ENCODE measurements at places on chromosomes 1 and 21.

DNA sequence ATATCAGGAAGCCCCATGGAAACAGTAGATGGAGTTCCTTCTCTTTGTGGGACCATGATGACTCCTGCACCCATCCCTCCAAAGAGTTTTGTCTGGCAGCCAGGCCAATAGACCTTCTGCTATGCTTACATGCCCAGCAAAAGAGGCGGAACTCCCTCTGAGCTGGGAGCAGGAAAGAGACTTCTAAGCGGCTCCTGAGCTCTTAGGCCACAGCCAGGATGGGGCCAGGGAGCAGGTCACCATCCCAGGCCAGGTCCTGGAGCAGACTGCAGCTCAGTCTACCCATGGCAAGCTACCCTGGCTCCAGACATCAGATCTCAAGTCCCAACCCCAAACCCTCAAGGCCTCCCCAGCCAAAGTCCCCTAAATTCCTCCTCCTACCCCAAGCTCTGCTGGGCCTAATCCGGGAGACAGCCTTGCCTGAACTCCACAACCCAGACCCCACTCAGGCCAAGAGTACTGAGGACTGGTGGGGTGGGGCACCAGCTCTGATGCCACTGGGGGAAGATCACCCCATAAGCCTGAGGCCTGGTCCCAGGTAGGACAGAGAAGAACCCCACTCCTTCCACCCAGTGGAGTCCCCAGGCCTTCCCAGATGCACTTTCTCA, 387.9 kb downstream of the MATN1 start:
- DNase-seq = no peak

DNA sequence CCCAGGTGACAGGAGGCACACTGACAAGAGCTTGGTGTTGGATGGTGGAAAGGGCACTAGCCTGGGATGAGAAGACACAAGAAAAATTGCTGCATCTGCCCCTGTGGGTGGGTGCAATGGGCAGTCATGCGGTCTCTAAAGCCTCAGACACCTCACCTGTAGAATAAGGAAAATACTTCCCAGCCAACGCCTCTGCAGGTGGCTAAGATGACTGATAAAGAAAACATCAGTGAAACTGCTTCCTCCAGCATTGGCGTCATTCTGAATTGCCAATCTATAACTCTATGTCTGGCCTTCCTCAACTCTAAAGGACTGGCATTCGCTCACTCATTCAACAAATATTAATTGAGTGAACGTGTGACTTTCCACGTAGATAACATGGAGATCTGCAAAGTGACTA, 100.4 kb upstream of the F3 start:
- no peak for DNase-seq

GRCh38 chr1:230109066-230109465, 42.0 kb downstream of the GALNT2 start:
- DNase-seq = no peak

DNA sequence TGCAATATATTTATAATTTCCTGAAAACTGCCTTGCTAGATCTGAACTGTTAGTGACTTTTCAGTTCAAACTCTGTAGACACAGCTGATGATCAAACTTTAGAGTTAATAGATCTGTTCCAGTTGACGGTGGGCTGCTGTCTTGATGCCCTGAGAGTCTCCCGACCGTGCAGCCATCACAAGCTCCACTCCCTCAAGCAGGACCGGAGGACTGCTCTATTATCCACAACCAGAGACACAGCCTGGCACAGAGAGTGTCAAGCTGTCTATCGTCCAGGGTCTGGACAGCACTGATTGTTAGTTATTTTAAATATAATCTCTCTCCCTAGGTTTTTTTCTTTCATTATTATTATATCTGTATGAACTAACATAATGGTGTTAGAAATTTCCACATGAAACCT, 8.0 kb downstream of the CHODL start:
- no peak for DNase-seq

GRCh38 chr1:150881331-150882070, 5.1 kb upstream of the ARNT start:
- DNase-seq = no peak

DNA sequence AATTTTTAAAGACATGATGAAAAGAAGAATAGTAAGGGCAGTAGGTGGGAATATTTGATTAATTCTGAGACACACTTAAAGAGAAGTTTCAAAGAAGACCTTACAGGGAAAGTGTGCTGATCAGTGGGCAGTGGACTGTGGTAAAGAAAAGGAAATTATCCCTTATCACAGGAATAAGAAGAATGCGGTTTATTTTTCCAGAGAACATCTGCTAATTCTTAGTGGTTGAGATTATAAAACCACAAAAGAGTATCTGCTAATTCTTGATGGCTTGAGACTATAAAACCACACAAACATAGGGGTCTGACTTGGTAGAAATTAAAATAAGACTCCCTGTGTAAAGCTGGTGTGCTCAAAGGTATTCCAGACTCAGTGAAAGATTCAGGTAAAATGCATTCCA, 60.0 kb upstream of the KCTD3 start:
- DNase-seq = no peak

DNA sequence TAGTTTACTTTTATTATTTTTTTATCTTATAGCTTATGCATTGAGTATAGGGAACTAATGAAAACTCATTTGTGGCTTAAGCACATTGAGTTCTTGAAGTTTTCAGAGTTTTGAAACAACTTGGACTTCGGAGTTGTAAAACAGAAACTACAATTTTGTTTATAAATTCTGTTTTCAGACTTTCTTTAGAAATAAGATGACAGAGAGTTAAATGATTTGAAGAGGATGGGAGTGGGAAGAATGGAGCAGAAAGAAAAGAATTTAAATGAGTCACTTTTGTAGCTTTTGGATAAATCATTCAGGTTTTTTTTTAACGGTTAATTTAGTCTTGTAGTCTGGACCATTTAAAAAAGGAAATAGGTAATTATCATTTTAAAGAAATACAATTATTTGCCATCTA, 32.3 kb downstream of the INKA2 start:
- no peak for DNase-seq

DNA sequence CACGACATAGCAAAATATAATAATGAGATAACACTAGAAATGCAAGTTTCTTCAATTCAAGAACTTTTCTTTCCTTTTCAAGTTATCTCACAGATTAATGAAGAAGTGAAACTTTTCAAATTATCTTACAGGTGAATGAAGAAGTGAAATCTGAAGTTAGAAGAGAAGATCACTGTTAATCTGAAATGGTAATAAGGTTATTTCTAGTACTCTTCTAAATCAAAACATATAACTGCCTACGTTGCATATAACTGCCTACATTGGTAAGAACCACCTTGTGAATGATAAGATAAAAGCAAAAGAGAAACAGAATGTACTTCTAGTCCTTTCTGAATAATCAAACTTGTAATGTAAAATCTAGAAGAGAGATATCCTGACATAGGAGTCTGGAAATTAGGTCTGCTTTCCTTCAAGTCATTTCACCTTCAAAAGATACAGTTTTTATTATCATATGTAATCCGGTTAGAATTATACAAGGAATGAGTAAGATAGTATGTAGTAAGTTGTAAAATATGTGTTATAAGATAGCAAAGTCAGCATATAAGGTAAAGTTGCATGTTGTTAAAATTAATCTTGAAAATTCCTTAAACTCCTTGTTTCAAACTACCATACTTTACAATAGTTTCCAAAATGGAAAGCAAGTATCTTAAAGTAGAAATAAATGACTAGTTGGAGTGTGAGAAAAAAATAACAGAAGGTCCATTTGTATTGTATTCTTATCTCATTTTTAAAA, 522.4 kb upstream of the ZRANB2 start:
- no peak for DNase-seq

- no peak for DNase-seq
Observed at GRCh38 chr1:3393987-3394920, 60.2 kb upstream of the ARHGEF16 start.

GRCh38 chr1:158398818-158399514, at the start of gene OR10T2:
TSS of gene OR10T2 (minus strand) at chr1:158399466. CDS start at chr1:158399466, 0 bp downstream.
- DNase-seq = no peak

GRCh38 chr1:9373619-9374018, 80.9 kb downstream of the SPSB1 start:
- no peak for DNase-seq

DNA sequence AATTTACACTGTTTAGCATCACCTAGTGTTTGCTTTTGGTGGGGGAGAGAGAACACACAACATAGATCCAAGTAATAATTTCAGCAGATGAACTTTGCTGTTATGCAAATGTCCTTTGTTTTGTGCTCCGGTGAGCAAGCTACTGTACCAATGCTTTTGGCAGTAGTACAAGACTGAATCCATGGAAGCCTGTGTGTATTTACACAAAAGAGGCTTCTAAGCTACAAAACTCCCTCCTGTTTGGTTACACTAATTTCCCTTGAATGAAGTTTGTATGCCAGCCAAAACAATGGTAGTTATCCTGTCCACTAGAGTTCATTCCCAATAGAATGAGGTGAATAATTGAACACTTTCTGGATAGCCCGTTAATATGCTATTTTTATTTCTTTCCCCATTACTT, 320.5 kb downstream of the KCTD3 start:
- no peak for DNase-seq

- no peak for DNase-seq
Observed at GRCh38 chr1:174764191-174764590, 235.6 kb upstream of the CACYBP start.

GRCh38 chr1:92831368-92831761, 475 bp upstream of the RPL5 start:
- no peak for DNase-seq

- DNase-seq = no peak
Observed at GRCh38 chr1:22057861-22058260, 5.4 kb downstream of the CDC42 start.

- DNase-seq = no peak
Observed at GRCh38 chr1:2455757-2456156, 20.3 kb upstream of the PLCH2 start.

DNA sequence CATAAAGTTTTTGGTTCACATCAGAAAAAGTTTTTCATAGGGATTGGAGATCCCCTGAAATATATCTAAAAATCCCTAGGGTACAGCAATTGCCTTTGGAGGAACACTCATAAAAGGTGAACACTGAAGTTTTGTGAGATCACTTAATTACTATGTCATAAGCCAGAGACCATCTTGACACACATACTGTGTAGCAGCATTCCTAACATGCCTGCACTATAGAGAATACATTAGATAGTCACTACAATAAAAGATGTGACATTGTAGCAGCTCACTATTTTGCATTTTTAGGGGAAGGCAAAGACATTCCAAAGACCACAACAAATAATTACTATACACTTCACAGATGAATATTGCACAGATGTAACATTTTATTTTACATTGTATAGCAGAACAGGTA, 779.9 kb downstream of the KCNT2 start:
- DNase-seq = no peak

DNA sequence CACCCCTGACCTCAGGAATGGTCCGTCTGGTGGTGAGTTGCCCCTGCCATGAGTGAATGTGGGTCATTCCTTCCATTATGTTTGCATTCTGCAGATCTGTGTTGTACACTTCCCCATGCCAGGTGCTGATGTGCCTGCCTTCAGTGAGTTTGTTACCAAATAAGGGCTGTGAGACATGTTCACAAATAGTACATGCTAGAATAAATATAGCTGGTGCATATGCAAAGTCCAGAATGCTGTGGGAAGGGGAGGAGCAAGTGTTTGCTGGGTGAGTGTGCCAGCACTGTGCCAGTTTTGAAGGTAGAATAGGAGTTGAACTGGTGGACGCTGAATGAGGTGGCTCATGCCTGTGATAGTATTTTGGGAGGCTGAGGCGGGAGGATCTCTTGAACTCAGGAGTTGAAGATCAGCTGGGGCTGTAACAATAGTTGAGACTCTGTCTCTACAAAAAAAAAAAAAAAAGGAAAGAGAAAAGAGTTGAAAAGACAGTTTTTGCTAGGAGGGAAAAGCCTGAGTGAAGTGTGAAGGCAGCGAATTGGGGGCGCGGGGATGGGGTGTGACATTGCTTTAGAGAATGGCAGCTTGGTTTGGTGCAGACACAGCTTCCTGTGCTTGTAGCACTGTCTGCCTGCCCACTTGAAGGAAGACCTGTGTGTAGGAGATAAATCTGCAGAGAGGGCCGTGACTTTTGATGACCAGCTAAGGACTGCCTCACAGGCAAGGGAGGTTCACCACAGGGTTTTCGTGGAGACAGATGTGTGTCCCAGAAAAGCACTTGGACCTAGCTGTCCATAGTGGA, 61.1 kb downstream of the LGR6 start:
- DNase-seq = no peak

- no peak for DNase-seq
Observed at GRCh38 chr1:31007462-31007991, 58.0 kb downstream of the PUM1 start.

GRCh38 chr1:18783705-18784481, 75.6 kb downstream of the TAS1R2 start:
- DNase-seq = no peak

GRCh38 chr1:218166268-218166945, 118.7 kb upstream of the RRP15 start:
- DNase-seq = no peak

- DNase-seq = no peak
Observed at GRCh38 chr1:110308247-110308646, 30.9 kb upstream of the RBM15 start.

GRCh38 chr1:231971397-231972110, 345.0 kb downstream of the DISC1 start:
- no peak for DNase-seq

DNA sequence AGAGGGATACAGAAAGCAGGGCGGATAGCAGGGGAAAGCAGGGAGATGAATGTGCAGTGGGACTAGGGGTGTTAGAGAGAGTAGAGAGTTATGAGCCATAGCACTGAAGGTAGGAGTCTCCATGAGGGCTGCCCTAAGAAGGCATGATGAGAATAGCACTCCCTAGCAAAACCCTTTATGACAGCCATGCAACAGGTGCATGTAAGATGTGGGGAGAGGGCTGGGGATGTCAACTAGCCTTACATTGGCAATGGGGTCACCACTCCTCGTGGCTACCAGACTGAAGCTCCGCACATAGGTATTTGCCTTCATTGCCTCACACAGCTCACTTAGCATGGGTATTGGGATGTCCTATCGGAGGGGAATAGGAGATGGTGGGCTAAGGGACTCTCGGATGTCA, 4.6 kb downstream of the TMOD4 start:
- no peak for DNase-seq

DNA sequence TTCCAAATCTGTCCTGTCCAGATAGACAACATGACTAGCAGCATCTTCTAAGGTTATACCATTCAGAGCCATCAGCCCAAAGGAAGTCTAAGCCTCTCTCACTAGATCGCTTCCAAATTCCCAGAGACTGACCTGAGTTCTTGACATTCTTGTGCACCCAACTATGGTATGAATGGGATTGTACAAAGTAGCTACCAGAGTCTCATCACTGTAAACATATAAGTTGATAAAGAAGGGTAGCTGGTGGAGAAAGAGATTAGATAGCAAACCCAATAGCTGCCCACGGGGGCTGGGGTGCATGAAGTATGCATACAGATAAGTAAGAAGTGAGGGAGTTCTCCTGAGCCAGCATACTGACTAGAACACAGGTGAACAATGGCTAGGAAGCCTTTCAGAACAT, 180.0 kb downstream of the PLPP3 start:
- no peak for DNase-seq
